Activated CD8-positive, alpha-beta T cell treated with anti-CD3 and anti-CD28 coated beads for 36 hours (primary cell): ENCODE measurements at places on chromosomes 11 and 22.

GRCh38 chr11:2213890-2214526 is 42.4 kb upstream of the TH start:
- H3K36me3 ChIP-seq: no peaks in the 10 kb centered on the region
- peaks cover 10% of the 10 kb centered on the region for H3K4me1 ChIP-seq
- H3K27me3 ChIP-seq: no peaks in the 10 kb centered on the region
- peak overlapping the region; percentile 19 for H3K4me3 ChIP-seq
- DNase-seq: no peak

- H3K4me1 ChIP-seq: no peaks in the 10 kb centered on the region
- no peaks in the 10 kb centered on the region for H3K27me3 ChIP-seq
- no peak for DNase-seq
- no peak overlapping the region for H3K4me3 ChIP-seq
- H3K36me3 ChIP-seq: no peaks in the 10 kb centered on the region
Measured at GRCh38 chr11:92854952-92855351, 114.5 kb upstream of the MTNR1B start.

- H3K27me3 ChIP-seq: peaks cover 35% of the 10 kb centered on the region
- H3K27ac ChIP-seq: no peak overlapping the region
- no peak for DNase-seq
- H3K4me3 ChIP-seq: no peak overlapping the region
Measured at GRCh38 chr11:86795949-86796348, 4.4 kb upstream of the PRSS23 start.

DNA sequence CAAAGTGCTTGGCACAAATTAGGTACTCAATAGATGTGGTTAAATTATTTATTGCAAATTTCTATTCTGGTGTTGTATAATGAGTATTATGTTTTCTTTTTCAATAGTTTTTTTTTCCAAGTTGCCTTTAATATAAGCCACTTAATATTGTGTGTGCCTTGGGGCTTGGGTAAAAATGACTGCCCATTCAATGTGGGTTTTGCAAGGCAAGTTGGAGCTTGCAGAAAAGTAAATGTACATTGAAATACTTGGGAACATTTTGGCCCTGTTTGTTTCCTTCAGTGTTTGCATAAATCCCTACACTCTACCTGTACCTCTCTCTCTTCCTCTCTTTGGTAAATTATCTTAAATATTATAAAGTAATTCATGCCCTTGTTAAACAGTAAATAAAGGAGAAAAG is 2.1 kb upstream of the CCDC81 start:
- peaks cover 3% of the 10 kb centered on the region for H3K4me1 ChIP-seq
- no peaks in the 10 kb centered on the region for H3K36me3 ChIP-seq
- H3K27ac ChIP-seq: no peak overlapping the region
- no peak overlapping the region for H3K4me3 ChIP-seq
- no peak for DNase-seq

DNA sequence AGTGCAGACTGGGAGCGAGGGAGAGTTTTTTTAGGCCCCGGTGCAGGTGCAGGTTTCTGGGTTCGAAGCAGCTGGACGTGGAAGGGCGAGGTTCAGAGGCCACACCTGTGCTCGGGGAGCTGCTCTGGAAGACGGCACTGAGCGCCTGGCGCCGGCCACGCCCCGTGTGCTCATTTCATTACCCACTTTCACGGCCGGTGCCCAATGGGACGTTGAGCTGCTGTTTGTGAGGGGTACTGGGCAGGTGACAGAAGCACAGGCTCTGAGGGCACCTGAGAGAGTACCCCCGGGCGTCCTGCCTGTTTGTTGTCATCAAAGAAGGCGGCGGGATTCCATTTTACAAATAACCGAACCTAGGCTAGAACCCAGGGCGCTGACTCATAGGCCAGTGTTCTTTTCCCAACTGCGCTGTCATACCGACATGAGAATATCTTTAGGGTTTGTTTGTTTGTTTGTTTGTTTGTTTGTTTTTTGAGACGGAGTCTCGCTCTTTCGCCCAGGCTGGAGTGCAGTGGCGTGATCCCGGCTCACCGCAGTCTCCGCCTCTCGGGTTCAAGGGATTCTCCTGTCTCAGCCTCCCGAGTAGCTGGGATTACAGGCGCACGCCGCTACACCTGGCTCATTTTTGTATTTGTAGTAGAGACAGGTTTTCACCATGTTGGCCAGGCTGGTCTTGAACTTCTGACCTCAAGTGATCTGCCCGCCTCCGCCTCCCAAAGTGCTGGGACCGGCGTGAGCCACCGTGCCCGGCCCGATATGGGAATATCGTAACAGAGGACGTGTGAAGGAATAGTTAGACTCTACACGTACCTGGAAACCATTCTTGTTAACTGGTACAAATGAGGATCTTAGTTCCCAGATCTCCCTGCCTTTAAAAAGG is 16.6 kb upstream of the SPTBN2 start:
- no peaks in the 10 kb centered on the region for H3K27me3 ChIP-seq
- peaks cover 9% of the 10 kb centered on the region for H3K4me1 ChIP-seq
- no peak overlapping the region for H3K27ac ChIP-seq
- H3K4me3 ChIP-seq: peak overlapping the region; percentile 91
- peak; percentile 62 for DNase-seq

DNA sequence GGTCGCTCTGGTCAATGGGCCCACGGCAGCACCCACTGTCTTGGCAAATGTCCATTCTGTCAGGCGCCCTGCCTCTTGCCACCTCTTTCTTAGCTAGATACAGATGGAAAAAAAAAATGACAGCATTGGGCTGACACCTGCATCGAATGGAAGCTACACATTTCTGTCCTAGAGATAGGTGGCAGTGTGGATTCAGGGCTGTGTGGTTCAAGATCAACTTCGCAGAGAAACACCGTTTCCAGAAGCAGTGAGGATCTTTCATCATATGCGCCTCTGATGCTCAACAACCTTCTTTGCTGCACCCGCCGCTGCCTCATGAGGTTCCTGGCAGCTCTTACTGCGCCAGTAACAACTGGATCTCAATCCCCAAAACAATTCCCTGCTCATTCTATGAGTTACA is 236.3 kb downstream of the KIRREL3 start:
- DNase-seq: no peak
- H3K4me1 ChIP-seq: no peaks in the 10 kb centered on the region
- no peaks in the 10 kb centered on the region for H3K36me3 ChIP-seq
- no peaks in the 10 kb centered on the region for H3K27me3 ChIP-seq
- no peak overlapping the region for H3K27ac ChIP-seq
- H3K4me3 ChIP-seq: no peak overlapping the region

GRCh38 chr11:12497431-12497830 is 120.1 kb downstream of the PARVA start:
- H3K27ac ChIP-seq: no peak overlapping the region
- no peaks in the 10 kb centered on the region for H3K4me1 ChIP-seq
- H3K36me3 ChIP-seq: no peaks in the 10 kb centered on the region
- H3K4me3 ChIP-seq: no peak overlapping the region
- no peak for DNase-seq
- H3K27me3 ChIP-seq: no peaks in the 10 kb centered on the region

GRCh38 chr22:43884600-43885318 is 7.1 kb downstream of the PNPLA5 start:
- peaks cover 13% of the 10 kb centered on the region for H3K27me3 ChIP-seq
- H3K4me3 ChIP-seq: no peak overlapping the region
- no peaks in the 10 kb centered on the region for H3K36me3 ChIP-seq
- H3K27ac ChIP-seq: no peak overlapping the region
